ENCODE measurements at places on chromosomes 13 and 19.

DNA sequence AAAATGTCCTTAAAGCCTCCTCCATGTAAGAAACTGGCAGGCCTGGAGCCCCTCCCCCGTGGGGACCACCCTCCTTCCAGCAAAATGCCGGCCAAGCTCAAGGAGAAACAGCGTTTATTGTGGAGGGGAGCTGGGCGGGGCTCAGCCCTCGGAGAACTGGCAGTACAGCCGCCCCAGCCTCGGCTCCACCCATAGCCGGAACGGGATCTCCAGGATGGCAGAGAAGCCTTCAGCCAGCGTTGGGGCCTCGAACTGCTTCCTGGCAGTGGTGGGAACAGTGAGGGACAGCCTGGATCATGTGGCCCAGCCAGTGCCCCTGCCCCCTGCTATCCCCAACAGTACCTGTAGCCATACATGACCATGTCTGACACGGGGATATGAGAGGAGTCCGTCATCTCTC is 6.3 kb downstream of the PNKP start:
- DNase-seq = no peak

DNA sequence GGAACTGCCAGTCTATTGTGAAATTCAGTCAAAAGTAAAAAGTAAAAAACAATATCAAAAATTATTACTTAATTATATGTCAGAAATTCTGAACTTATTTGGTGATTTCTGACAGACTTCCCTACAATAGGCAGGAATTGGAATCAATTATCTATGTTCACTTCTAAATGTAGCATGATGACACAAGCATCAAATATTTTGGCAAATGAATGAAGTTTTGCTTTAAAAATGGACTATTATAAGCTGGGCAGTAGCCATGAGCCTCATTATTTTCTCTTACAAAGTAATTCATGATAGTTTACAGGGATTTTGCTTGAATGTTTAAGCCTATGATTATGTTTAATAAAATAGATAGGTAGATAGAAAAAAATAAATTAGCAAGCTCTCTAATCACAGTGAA is 582.6 kb downstream of the SLITRK6 start:
- DNase-seq = no peak

DNA sequence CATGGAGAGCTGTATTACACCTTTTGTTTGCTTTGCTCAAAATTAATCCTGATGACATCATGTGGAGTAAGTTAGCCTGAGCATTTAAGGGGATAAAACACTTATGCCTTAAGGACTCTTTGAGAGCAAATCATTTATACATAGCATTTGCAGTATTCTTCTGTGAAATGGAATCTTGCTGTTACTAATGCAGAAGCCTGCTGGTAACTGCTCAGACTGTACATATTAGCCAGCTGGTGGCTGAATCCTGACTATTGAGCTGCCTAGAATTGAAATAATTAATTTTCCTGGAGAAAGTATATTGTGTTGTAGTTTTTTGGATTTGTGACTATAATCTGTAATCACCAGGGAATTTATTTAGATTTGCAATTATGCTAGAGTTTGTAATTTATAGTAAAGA is 363.2 kb downstream of the GPC6 start:
- no peak for DNase-seq

GRCh38 chr13:24361113-24361512 is 51.7 kb downstream of the C1QTNF9 start:
- DNase-seq = no peak

DNA sequence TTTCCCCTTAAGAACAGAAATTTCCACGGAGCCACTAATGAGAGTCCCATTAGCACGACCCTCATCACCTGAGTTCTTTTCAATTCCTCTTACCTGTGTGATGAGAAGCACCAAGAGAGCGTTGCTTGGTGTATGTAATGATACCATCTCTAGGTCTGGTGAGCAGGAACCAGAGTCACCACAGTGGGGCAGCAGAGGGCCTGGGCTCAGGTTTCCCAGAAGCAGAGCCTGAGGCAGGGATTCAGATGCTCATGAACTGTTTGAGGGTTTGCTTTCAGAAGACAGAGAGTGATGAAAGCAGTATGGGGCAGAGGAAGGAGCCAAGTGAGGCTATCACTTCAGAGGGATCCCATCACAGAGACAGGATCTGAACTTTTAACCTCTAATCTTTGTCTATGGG is 3.1 kb upstream of the PTPRH start:
- peak; percentile 55 for DNase-seq

DNA sequence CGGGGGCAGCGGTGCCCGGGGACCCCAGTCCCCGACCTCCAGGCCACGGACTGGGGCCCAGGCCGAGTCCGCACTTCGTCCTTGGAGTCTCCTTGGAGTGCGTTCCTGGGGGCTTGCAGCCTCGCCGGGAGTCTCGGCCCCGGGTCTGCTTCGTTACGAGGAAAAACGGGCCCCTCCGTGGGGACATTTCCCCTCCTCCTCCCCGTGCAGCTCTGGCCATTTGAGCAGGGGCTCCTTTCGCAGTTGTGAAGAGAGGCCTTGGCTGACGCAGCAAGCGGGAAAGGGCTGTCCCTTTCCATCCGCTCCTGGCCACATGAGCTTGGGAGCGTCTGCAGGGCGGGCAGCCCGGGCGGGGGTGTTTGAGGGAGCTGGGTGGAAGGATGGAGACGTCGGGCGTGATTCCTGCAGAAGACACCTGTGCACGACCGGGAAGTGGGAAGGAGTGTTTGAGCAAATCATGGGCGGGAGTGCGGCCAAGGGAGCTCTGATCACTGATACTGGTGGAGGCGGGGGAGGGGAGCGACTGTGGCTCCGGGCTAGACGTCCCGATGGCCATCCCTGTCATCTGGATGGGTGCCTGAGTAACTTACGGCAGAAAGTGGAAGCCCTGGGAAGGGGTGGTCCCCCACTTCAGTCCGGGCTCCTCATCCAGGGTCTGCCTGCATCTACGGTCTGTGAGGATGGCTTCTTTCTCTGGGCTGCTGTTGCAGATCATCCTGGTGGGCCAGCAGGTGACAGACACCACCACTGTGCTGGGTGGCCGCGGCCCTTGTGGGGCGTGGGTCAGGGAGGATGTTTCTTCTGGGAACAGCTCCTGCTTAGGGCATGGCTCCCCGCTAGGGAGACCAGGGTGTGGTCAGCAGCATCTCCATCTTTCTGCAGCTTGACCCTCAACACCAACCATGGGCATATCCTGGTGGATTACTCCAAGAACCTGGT is 736 bp downstream of the GPI start:
- DNase-seq = peak; percentile 38

DNA sequence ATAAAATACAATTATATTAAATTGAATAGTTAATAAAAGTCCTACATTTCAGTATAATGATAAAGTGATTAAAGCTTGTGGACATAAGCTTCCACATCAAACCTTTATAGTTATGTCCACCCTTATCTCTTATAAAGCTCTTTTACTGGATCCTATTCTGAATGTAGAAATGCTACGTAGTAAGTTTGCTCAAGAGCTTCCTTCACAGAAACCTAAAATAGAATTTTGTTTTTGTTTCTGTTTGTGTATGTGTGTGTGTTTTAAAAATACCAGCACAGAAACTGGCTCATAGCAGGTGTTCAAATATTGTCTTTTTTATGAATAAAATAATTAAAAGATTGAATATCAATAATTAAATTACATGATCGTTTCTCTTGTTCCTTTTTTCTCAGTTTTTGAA is 21.0 kb upstream of the UFM1 start:
- DNase-seq = no peak

DNA sequence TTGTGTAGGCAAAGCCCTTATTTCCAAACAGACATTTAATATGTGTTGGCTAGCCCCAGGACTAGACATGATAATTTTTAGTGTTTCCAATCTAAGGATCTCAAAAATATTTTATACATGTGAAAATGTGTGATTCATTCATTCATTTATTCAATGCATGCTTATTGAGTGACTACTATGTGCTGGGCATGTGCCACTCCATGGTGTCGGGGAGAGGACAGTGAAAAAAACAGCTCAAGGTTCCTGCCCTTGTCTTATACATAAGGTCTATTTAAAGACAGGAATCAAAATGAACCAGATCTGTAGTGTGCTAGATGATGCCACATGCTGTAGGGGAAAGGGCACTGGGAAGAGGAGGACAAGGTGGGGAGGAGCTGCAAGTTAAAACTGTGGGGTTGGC is 36.5 kb downstream of the GJA3 start:
- no peak for DNase-seq

GRCh38 chr19:2782329-2782935 is 641 bp downstream of the SGTA start:
- peak; percentile 40 for DNase-seq

- peak; percentile 36 for DNase-seq
Measured at GRCh38 chr13:28100150-28101121, at the start of gene FLT3. FLT3 (minus strand) TSS chr13:28100576; CDS start chr13:28100510, 66 bp downstream.

DNA sequence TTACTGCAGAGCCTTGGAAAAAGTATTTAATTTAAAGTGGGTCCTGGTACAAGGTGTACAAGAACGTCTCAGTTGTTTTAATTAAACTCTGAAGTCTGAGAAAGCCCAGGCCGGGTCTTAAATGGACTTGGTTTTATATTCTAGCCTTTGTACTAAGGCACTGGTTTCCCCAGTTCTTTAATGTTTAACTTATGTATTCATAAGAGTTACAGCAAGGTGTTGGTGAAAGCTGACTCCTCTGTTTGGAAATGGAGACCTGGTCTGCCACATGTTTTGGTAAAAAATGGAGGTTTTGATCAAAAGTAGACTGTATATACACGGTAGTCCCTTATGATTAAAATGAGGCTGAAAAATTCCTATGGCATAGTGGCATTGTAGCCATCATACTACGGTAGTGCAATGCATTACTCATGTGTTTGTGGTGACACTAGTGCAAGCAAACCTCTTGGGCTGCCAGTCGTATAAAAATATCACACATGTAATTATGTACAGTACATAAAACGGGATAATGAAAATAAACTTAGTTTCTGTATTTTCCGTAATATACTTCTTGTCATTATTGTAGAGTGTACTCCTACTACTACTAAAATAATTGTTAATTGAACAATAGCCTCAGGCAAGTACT is 883.4 kb upstream of the SPRY2 start:
- no peak for DNase-seq

DNA sequence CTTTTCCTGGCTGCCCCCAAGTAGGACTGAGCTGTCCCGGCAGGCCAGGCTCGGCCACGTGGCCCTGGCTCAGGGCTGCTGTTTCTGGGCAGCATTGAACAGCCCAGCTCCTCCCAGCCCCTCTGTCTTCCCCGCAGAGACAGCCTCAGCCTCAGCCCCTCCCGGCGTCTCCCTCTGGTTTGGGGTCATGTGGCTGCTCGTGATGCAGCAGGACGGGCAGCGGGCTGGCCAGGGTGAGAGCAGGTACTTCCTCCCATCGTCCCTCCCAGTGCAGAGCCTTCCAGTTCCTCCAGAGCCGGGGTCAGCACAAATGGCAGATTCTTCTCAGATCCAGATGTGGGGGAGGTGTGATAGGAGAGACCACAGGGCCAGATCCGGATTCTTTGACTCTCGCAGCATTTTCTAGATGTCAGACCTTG is 114.6 kb downstream of the KDM4B start:
- no peak for DNase-seq

- peak; percentile 52 for DNase-seq
Measured at GRCh38 chr19:54630782-54631181, 498 bp downstream of the LILRB1 start.

- DNase-seq = no peak
Measured at GRCh38 chr19:9849791-9850190, 14.7 kb downstream of the PIN1 start.

- no peak for DNase-seq
Measured at GRCh38 chr13:110984381-110984780, 69.5 kb upstream of the ANKRD10 start.

DNA sequence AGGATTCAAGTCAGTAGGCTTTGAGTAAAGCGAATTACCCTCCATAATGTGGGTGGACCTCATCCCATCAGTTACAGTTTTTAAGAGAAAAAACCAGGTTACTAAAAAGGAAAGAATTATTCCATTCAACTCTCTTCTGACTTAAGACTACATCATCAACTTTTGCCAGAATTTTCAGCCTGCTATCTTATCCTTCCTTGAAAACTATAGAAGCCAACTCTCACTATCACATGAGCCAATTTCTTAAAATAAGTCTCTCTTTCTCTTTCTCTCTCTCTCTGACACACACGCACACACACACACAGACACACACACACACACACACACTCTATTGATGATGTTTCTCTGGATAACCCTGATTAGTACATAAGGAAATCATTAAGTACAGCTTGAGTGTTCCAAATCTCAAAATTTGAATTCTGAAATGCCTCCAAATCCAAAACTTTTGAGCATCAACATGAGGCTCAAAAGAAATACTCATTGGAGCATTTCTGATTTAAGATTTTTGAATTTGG is 217.0 kb upstream of the PRR20A start:
- DNase-seq = no peak

DNA sequence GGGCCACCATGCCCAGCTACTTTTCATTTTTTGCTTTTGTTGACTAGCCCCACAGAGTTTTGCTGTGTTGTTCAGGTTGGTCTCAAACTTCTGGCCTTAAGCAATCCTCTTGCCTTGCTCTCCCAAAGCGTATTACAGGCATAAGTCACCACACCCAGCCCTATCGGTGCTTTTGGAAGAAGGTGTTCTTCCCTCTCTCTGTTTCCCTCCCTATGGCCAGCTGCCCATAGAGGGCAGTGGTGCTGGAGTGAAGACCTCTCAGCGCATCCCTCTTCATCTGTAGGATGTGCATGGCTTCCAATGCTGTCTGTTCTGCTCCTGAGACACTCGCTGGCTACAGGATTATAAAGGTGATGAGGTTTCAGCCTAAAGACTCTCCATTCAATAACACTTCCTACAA is 1.3 kb upstream of the CD22 start:
- DNase-seq = no peak

GRCh38 chr13:90640976-90641375 is 706.5 kb upstream of the MIR17HG start:
- no peak for DNase-seq

- DNase-seq = peak; percentile 29
Measured at GRCh38 chr19:41192574-41193429, at the start of gene CYP2S1. CYP2S1 (plus strand) TSS chr19:41193219; CDS start chr19:41193265, 46 bp downstream.

DNA sequence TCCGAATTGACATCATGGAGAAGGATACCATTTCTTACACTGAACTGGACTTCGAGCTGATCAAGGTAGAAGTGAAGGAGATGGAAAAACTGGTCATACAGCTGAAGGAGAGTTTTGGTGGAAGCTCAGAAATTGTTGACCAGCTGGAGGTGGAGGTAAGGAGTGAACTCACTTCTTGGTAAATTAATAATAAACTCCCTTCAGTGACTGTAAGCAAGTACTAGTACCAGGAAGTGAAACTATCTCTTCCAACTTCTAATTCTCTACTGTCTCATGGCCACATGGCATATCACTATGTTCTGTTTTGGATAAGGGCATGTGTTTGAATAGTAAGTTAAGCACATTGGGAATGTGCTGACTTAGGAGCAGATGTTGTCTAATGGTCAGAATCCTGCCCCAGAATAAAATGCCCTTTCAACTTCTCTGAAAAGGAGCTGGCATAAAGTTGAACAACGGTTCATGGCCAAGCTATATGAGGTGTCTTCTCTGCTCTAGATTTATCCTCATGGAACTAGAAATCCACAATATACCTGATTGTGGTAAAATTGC is 13.4 kb downstream of the OLFM4 start:
- DNase-seq = no peak

DNA sequence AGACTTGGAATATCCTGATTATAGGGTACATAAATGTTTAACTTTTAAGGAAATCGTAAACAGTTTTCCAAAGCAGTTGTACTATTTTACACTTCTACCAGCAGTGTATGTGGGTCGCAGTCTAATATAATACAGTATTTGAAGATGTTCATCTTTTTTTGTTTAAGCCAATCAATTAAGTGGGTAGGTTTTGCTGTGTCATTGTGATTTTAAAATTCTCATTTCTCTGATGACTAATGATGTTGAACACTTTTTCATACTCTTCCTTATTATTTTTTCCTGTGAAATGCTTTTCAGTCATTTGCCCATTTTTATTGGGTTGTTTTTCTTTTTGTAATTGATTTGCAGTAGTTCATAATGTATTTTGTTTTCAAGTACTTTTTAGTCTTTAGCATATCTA is 2689.7 kb downstream of the PCDH9 start:
- DNase-seq = no peak

All from suppressor macrophage treated with lipopolysaccharide for 4 hours (primary cell).